ENCODE measurements at places on chromosomes 5 and 9.

GRCh38 chr9:134413890-134414623 is 87.8 kb downstream of the RXRA start:
- no peak for DNase-seq

DNA sequence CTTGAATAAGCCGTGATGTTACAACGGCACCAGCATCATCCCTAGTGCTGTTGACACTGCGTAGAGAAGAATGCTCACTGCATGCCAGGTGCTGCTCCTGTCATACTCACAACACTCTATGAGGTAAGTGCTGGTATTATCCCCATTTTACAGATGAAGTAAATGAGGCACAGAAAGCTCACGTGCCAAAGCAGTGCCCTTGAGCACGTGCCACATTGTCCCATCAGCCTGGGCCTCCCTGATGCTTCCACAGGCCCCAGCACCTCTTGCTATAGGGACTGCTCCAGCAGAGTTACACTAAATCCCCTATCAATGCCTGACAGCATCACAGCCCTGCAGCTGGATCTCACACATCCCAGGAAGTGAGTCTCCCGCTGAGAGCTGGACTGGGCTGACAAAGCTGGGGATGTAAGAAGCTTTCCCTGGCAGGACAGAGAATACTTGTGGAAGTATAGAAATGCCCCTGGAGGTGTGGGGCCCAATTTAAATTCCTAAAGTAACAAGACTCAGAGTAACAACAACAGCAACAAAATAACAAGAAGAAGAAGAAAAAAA is 216.1 kb downstream of the FSTL4 start:
- no peak for DNase-seq

- DNase-seq, result no peak
Measured at GRCh38 chr9:114300846-114301797, 21.8 kb upstream of the ORM1 start.

DNA sequence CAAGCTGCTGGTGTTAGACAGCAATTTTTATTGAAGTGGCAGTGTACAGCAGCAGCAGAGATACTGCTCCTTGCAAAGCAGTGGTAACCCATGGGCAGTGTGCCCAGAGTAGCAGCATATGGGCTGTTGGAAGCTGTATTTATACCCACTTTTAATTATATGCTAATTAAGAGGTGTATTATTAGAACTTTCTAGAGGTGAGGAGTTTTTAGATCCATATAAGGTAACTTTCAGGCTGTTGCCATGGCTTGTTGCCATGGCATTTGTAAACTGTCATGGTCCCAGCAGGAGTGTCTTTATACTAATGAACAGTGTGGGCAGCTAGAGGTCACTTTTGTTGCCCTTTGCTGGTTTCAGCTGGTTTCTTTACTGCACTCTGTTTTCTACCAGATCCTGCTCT is 3.7 kb upstream of the PJA2 start:
- no peak for DNase-seq

DNA sequence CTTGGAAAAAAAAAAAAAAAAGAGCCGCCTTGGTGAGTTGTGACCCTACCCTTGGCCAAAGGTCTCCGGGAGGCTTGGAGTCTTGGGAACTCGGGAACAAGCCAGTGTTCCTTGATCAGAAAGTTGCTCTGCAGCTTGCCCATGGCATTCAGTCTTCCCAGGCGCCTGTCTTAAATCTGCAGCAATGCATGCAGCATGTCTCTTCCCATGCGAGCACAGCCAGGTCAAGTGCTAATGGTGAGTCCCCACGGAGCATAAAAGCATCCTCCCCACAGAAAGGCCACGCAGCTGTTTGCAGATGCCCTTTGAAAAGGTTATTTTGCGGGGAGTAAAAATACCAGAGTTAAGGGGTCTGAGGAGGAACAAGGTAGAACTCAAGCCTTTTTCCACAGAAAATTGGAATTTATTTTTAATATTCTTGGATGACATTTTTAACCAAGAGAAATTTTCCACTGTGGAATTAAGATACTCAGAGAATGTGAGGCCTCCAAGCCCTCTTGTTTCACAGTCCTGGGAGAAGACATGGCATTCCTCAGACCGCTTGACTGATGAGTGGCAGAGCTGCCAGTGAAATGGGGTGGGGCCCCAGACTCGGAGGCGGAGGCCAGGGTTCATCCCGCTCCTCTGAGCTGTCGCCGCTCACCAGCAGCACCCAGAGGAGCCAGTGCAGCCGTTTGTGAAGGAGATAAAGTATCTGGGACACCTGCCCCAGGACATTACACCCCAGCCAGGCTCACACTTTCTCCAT is 81.6 kb downstream of the CYFIP2 start:
- no peak for DNase-seq

- no peak for DNase-seq
Measured at GRCh38 chr5:15001517-15001916, 129.9 kb upstream of the ANKH start.

GRCh38 chr5:127933348-127933747 is 150.2 kb upstream of the SLC12A2 start:
- no peak for DNase-seq

GRCh38 chr5:88555674-88556073 is 287.0 kb upstream of the TMEM161B start:
- no peak for DNase-seq

DNA sequence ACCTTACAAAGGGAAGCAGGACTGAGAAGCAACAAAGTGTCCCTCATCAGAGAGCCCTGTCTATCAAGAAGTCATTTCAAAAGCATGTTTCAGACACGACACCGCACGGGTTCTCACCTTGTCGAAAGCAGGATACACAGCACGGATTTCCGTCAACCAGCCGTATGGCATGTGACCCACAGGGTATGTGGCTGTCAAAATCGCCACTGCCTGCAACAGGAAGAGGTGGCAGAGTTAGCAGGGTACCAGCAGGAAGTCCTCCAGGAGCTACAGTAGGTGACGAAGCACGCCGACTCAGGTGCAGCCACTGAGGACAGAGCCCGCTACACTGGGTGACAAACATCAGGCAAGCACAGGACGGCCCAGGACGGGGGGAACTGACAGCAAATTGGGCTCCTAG is 81.2 kb downstream of the OTULIN start:
- DNase-seq, result peak; percentile 1

GRCh38 chr5:141532726-141533125 is 43.8 kb downstream of the PCDHGC5 start:
- DNase-seq, result no peak

GRCh38 chr5:1772634-1773033 is 27.0 kb downstream of the MRPL36 start:
- no peak for DNase-seq

- DNase-seq, result no peak
Measured at GRCh38 chr5:14895301-14895700, 23.7 kb upstream of the ANKH start.

- no peak for DNase-seq
Measured at GRCh38 chr9:86337469-86338108, 16.6 kb downstream of the TUT7 start.

DNA sequence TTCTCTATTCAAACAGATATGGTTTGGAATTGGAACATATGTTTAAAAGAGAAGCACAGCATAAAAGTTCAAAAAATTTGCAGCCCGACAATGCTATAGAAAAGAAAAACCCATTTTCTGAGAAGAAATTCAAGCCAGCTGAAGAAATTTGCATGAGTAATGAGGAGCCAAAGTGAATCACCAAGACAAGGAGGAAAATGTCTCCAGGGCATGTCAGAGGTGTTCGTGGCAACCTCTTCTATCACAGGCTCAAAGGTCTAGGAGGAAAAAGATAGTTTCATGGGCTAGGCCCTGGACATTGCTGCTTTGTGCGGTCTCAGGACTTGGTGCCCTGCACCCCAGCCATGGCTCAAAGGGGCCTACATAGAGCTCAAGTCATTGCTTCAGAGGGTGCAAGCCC is 134.8 kb upstream of the ADAMTS16 start:
- DNase-seq, result no peak

- no peak for DNase-seq
Measured at GRCh38 chr9:109831998-109832658, 52.1 kb downstream of the PALM2AKAP2 start.

- DNase-seq, result no peak
Measured at GRCh38 chr9:70493029-70493428, 78.6 kb upstream of the KLF9 start.

- no peak for DNase-seq
Measured at GRCh38 chr5:142841511-142842265, 71.5 kb downstream of the ARHGAP26 start.

GRCh38 chr5:86572825-86573517 is 44.8 kb upstream of the COX7C start:
- no peak for DNase-seq

GRCh38 chr5:43208658-43209057 is 16.6 kb downstream of the NIM1K start:
- DNase-seq, result no peak

GRCh38 chr5:56144211-56144610 is 88.9 kb downstream of the ANKRD55 start:
- DNase-seq, result no peak

GRCh38 chr5:156149213-156149612 is 177.8 kb upstream of the SGCD start:
- no peak for DNase-seq

- no peak for DNase-seq
Measured at GRCh38 chr5:178078197-178079010, 34.9 kb upstream of the N4BP3 start.

DNA sequence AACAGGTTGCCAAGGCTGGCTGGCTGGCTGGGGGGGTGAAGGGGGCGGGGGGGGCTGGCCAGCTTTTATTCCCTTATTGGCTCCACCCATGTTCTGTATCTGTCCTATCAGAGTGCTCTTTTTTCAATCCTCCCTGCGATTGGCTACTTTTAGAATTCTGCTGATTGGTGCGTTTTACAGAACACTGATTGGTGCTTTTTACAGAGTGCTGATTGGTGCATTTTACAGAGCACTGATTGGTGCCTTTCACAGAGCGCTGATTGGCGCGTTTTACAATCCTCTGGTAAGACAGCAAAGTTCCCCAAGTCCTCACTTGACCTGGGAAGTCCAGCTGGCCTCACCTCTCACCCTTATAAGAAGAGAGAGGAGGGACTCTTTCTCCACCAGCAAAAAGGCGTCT is 175.9 kb downstream of the ERCC6L2 start:
- DNase-seq, result no peak

GRCh38 chr9:121566481-121567465 is 67.1 kb upstream of the GGTA1 start:
- no peak for DNase-seq

DNA sequence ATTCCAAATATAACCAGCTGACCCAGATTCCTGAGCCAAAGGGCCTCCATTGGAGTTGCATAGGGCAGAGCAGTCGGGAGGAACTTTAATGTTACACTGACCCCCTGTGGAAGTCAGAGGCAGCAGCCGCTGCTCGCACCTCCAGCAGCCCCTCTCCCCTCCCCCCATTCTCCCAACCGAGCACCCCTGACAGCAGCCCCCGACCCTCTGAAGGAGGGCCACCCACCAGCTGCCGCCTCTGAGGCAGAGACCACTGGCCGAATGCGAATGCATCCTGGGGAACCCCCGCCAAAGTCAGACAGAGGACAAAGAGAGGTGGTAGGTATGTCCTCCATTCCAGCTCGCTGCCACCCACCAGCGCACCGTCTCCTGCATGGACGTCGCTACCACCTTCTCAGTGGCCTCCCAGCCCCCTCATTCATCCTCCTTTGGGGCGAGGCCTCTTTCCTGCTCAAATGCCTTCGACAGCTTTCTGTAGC is 231.0 kb downstream of the CDK5RAP2 start:
- DNase-seq, result no peak

DNA sequence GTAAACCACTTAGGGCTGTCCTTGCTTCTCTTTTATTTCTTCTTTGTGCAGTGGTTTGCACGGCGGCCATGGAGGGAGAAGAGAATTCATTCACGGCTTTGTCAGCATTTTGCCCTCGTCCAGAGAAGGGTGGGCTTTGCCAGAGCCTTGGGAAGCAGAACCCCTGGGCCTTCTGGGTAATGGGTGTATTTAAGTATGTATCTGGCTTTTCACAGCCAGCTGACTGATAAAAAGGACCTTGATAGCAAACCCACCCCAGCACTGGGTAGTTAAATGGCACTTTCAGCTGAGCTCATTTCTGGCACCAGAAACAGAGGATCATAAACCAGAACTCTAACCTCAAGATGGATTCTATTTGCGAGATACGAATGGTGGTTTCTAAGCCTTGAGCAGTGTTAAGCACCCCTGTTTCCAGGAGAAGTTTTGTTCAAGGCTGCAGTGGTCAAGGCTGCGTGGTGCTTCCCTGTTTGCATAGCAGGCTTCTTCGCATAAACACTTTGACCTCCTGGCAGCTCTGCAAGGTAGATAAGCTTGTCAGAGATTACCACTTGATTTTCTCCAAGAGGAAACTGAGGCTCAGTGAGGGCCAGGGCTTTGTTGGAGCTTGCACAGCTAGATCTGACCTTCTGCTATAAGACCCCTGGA is 441.6 kb upstream of the KLF4 start:
- DNase-seq, result no peak

DNA sequence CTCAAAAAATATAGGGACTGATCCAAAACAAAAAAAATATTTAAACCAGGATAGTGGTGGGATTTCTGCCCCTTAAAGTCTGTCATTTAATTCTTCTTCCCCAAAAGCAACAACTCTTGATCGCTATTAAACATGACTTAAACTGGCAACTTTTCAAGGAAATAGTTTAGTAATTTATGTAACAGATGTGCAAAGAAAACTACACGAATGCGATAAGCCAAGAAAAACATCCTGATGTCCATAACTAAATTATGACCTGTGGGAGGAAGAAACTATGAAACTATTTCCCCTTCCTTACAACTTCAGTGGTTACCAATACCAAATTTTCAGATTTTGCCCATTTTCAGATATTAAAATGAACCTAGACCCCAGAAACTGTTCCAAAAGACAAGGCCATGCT is 31.5 kb downstream of the CLINT1 start:
- DNase-seq, result no peak

DNA sequence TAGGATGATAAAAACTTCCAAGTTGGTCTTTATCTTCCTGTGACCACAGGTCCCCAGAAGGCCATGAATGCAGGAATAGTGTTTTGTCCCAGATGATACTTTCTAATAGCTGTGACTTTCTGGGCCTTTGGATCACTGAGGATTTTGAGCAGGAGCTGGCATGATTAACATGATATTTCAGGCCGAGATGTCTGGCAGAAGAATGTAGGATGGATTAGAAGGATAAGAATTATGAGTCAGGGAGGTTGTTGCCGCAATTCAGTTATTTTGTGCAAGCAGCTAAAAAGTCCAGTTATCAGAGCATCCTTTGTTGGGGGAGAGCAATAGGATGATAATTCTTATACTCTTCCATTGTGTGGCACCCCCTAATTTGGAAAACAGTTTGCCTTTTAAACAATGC is 189.7 kb downstream of the PSAT1 start:
- DNase-seq, result no peak

Measured in stimulated activated CD4-positive, alpha-beta T cell treated with anti-CD3 and anti-CD28 coated beads, Interleukin-15, amount 100 ng/mL, for 48 hours (primary cell).